ENCODE measurements at places on chromosomes 12 and 14. TPM values are rescaled to one million over a fixed set of nuclear protein-coding genes. Genes with fewer than 3 reads are reported as not detected.

Gene PPP1R36
- not detected for total RNA-seq

Gene GPRC5A
- total RNA-seq, result 42.8 TPM

Gene CTDSP2
- 222 TPM for total RNA-seq

Gene SMCO2
- total RNA-seq, result not detected

Gene DLK1
- total RNA-seq, result not detected

All from thoracic aorta (tissue), 2 donors.